ENCODE measurements at places on chromosomes 5 and 9.

GRCh38 chr5:172573120-172573882 lies 67.8 kb upstream of the NEURL1B start:
- DNase-seq = no peak

DNA sequence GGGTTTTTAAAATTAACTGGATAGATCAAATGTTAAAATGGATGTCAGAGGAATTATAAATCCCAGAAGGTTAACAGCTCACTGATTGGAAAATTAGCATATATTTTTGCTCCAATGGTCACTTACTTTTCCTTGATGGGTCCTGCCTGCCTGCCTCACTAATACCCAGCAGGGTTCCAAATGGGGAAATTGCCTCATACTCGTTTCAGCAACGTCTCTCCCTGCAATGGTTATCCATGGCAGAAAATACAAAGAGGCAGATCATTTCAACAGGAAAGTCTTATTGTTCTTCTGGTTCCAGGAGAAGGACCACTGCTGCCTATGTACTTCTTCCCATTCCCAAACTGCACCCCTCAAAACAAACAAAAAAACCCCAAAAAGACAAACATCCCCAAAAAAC lies 71.3 kb downstream of the ERP44 start:
- DNase-seq = no peak

GRCh38 chr5:98314292-98314691 lies 459.2 kb upstream of the RGMB start:
- no peak for DNase-seq

DNA sequence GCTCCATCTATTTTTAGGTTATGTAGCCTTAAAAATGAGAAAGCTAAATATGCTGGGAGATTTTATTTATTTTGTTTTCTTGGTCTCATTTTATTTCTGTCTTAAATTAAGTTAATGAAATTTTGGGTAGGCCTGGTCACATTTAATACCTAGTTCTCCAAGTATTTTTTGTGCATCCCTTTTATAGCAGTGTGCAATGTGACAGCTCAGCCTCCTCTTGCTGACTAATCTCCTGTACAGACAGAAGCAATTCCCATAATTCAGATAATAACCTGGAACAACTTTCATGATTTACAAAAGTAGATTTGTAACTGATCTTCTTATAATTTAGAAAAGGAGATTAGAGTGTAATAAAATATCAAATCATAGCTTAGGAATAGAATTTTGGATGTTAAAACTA lies 403.9 kb downstream of the ADGRV1 start:
- no peak for DNase-seq

All from CD4-positive, alpha-beta T cell treated with Interleukin-6 for 4 hours (primary cell).